ENCODE measurements at places on chromosomes 2 and 18. TPM values are rescaled to one million over a fixed set of nuclear protein-coding genes. Genes with fewer than 3 reads are reported as not detected.

DNA sequence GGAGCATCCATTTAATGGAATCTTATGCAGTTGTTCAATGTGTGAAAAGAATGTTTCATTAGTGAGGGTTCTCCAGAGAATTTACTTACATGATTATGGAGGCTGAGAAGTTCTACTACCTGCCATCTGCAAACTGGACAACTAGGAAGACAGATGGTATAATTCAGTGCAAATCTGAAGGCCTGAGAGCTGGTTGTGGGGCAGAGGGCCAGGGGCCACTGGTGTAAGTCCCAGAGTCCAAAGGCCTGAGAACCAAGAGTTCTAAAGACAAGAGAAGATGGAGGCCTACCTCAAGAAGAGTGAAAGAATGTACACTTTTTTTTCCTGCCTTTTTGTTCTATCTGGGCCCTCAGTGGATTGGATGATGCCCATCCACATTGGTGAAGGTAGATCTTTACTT lies 114.8 kb downstream of the DDX1 start:
- DNase-seq = no peak

DNA sequence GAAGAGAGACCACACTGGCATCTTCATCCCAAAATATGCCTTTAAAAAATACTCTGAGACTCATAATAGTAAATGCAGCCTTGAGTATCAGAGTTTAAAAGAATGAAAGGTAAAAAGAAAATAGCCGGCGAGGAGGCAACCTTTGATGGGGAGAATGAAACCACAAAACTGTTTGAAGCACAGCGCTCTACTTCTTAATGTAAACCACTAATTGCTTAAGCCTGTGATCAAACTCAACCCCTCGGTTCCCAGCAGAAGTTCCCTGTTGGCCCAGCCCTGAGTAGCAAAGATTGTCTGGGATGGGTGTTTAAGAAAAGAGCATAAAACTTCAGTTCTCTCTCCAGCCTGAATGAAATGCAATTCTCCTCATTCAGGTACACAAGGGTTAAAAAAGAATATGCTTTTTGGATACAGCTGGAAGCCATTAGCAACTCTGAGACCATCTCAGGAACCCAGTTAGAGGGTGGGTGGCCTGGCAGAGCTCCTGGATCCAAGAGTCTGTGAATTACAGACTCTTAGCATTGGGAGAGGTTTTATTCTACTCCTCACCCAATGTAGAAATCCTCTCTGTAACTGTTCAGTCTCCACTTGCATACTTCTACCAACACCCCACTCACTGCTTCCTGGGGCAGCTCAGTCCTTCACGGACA lies 44.8 kb downstream of the VIT start:
- DNase-seq = no peak

GRCh38 chr2:64067326-64067725 lies 48.1 kb upstream of the VPS54 start:
- no peak for DNase-seq

The LYPD6 gene
- 14.3 TPM for total RNA-seq

The SH2D6 gene
- 0.47 TPM for total RNA-seq
